Fibroblast of skin of scalp (primary cell): ENCODE measurements at places on chromosomes 1 and 21.

DNA sequence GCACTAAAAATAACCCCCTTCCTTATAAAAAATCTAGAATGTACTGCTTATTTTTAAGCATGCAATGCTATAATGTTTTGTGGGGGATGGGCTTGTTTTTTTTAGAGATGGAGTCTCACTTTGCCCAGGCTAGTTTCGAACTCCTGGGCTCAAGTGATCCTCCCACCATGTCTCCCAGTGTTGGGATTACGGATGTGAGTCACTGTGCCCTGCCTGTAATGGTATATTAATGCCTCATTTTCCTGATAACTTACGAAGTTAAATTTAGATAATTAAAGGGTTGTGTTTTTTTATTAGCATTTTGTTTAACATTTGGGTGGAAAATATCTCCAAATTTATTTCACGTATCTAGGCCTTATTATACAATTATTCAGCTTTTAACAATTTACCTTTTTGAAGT, 6.5 kb downstream of the RNF11 start:
- no peak for DNase-seq

- DNase-seq = peak; percentile 45
These were observed 457.7 kb upstream of the ADAMTS5 start for GRCh38 chr21:27424601-27425000.

DNA sequence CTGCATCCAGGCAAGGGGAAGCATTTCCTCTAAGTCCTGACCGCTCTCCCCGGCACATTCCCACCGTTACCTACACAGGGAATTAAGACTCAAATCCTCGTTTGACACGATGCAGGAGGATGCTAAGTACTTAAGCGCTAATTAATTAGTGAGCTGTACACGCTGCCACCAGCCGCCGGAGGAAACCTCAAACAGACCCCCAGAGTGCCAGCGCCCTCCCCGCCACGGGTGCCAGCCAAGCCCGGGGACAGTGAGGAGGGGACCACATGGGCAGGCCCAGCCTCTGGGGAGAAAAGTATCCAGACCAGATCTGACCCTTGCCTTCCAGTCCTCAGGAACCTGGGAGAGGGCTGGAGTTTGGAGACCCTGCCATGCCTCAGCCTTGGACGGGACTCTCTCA, 17.4 kb upstream of the CASZ1 start:
- no peak for DNase-seq

GRCh38 chr21:36816561-36817130, 117.7 kb downstream of the SIM2 start:
- DNase-seq = no peak

GRCh38 chr1:47637111-47637685, 199.4 kb downstream of the FOXD2 start:
- DNase-seq = no peak

DNA sequence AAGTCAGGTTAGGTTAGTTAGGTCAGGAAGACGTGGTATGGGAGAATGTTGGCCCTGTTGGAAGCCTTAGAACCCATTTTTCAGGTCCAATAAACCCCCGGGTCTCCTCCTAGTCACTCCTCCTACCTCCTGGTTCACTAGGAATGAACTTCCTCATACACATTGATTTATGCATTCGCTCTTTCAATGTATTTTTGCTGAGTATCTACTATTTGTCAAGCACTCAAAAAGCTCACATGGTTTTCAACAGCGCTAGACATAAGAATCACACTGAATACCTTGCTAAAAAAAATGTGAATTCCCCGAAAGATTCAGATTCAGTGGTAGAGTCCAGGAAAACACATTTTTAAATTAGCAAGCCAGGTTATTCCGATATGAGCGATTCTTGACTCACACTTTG, 85.8 kb upstream of the LRRN2 start:
- DNase-seq = no peak

- DNase-seq = no peak
These were observed 87.6 kb downstream of the PSMG1 start for GRCh38 chr21:39095681-39096080.
